ENCODE measurements at places on chromosomes 12 and 14.
A peak's percentile ranks its signal among the peaks of the same experiment; 100 is the strongest.

DNA sequence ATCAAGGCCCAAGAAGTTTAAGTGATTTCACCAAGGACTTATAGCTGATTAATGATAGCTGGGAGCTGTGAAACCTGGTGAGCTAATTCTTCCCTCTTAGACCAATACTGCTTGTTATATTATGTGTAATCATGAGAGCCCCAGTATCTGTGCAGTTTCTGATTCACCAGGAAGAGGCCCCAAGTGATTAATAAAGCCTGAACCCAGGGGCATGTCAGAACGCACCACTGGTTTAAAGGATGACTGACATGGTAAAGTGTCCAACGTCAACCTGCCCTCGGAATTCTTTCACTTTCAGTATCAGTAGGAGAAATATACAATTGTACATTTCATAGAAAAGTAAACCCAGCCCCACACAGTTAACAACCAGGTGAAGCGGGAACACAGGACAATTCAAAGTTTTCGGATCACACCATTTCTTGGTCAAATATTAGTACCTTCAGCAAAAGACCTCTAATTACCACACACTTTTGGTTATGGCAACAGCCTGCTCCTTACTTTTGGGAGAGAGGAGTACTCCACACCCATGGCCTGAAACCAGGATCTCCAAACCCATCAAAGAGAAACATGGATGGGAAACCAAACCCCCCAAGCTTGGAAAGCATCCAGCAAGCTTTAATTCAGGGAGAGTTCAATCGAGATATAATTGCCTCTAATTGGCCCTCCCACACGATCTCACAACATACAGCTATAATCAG lies 28.5 kb downstream of the TMCC3 start:
- DNase-seq = peak; percentile 23

DNA sequence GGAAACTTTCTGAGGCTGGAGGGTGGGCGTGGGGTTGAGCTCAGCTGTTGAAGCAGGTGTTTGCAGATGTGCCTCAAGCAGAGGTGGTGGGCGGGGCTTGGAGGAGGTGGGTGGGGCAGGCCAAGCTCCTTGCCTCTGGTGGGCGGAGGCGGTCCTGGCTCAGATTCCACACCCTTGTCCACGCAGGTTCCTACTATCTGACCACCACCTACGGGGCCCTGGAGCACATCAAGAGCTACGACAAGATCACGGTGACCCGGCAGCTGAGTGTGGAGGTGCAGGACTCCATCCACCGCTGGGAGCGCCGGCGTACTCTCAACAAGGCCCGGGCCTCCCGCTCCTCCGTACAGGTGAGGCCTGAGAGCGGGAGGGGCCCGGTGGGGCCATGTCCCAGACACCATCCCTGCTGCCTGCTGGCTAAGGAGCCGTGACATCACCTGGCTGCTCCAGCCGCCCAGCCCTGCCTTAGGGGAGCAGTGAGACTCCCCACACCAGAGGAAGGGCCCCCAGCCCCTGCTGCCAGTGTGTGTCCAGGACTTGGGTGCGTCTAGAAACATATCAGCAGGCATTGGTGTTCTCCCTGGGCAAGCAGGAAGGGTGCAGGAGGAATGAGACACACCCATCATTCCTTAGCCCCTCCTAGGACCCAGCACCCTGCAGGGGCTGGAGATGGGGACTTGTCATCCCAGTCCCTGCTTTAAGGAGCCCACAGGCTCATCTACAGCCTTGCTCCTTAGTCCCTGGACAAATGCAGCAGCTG lies 63.4 kb downstream of the LGMN start:
- no peak for DNase-seq

GRCh38 chr12:111881716-111882115 lies 39.7 kb downstream of the MAPKAPK5 start:
- no peak for DNase-seq

- DNase-seq = no peak
These were observed 371.2 kb downstream of the BCL11B start for GRCh38 chr14:98900798-98901197.

DNA sequence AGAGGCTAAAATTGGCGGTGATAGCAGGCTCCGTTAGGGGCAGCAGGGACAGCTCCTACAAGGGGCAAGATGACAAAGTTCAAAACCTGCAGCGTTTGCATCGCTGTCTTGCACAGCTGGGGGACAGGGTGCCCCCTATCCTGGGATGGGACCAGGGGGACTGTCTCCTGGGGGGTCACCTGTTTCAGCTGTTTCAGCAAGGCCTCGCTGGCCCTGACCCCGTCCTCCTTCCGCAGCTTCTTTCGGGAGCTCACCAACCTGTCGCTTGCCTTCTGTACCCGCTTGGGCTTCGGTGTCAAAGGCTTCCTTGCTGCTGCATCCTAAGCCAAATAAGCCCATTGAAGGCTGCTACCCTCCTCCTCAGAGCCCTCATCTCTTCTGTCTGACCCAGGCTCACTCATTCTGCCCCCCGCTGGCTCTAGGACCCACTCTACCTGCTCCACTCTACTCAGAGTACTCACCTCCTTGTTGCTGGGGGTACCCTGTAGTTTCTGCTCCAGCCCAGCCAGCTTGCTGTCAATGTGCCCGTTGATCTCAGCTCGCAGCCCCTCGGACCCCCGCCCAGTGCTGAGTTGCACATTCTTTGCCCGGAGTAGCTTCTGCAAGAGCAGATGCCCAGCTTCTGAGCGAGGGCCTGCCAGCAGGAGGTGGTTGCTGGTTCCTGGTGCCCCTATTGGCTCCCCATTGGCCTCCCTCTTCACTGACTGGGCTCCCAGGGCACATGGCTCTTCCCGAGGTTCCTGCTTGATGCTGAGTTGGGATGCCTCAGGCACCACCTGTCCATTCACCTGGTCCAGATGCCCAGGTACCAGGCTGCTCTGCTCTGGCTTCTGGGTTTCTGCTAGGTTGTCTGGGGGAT lies 12.4 kb upstream of the PRKAG1 start:
- DNase-seq = no peak

GRCh38 chr14:48963231-48963790 lies 622.9 kb downstream of the RPS29 start:
- DNase-seq = no peak

- DNase-seq = no peak
These were observed 17.7 kb downstream of the FAM222A start for GRCh38 chr12:109731231-109731731.

GRCh38 chr12:43361031-43361710 lies 190.8 kb downstream of the ADAMTS20 start:
- no peak for DNase-seq

DNA sequence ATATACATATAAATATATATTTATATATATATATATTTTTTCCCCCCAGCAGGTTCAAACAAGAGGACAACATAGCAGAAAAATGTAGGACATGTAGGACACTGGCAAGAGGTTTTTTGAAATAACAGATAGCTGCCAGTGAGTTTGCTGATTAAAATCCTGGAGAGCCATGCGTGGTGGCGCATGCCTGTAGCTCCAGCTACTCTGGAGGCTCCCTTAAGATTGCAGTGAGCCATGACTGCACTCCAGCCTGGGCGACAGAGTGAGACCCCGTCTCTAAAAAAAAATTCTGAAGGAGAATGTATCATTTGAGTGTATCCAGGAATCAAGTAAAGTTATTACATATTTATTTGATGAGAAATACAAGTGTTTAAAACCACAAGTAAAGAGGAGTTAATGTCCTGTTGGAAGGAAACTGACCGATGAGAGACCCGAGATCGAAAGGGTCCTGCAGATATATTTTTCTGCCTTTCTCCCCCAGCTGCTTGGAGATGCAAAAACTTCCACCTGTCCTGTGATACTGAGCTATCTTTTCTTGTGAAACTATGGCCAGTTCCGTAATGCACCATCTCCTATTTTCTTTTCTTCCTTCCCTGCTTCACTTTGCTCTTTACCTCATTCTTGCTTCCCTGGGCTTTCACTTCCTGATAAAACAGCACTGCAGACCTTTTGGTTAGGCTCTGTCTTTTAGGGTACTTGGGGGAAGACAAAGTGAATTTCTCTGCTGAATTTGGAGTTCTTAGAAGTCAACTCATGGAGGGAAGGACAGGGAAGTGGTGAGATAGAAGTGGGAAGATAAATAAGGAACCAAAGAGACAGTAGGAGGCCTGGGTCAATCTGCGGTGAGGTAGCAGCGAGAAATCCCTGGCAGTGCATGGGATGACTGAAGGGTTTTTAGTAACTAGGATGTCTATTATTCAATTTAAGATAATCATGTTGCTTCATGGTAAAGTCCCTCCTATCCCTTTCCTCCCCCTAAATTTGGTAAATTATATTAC lies 41.2 kb upstream of the SLC2A13 start:
- no peak for DNase-seq

- peak; percentile 58 for DNase-seq
These were observed 157.3 kb upstream of the PLXNC1 start for GRCh38 chr12:93990832-93991803.

DNA sequence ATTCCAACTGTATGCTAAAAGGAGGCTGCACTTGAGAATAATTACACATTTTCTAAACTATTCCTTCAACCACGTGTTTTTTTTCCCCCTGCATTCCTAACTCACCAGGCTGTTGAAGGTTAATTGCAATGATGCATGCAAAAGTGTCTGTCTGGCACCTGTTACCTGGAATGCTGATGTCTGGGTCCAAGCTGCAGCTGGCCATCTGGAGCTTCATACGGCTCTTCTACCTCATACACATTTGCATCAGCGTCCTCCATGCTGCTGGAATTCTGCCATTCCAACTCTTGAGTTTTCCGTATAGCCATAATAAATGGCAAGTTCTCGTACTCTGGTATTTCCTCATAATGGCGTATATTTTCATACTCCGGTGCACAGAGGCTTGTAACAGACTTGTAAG lies 8.6 kb downstream of the FGD6 start:
- no peak for DNase-seq

DNA sequence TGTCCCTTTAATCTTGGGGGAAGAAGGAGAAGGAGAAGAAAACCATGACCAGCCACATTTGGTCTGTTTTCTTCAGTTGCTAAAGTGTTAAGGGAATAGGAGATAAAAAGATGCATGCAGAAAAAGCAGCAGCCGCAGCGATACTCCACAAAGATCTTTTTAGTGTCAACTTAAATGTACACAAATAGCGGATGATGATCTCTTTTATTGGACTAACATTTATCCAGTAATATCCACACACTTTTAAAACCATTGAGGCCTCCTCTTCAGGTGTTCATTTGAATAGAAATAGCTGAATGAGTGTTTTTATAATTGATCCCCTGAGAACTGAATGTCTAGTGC lies 83.5 kb downstream of the PAPOLA start:
- no peak for DNase-seq

- no peak for DNase-seq
These were observed 306.7 kb downstream of the NUAK1 start for GRCh38 chr12:105832021-105832420.

DNA sequence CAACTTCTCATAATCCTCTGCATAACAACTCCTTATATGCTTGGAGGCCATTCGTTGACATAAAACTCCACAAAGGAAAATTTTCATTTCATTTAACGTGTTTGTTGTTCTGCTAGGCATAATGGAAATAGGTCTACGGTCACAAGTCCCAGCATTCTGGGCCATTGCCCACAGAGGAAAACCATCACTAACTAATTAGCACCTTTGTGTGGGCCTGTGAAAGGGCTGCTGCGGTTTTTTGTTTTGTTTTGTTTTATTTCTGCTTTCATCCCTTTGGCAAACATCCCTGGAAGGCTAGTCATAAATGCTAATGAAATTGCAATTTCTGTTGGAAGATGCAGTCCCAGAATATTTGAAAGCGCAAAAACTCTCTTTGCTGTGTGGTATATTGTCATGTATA lies 180.3 kb downstream of the RMST start:
- no peak for DNase-seq

- DNase-seq = no peak
These were observed 31.1 kb downstream of the GPHN start for GRCh38 chr14:66539034-66539433.

GRCh38 chr14:38593476-38593875 lies 337.6 kb upstream of the CLEC14A start:
- DNase-seq = no peak

- DNase-seq = no peak
These were observed 217.4 kb upstream of the RTL1 start for GRCh38 chr14:101120641-101121507.

GRCh38 chr12:18601962-18602361 lies 135.8 kb downstream of the PLCZ1 start:
- no peak for DNase-seq

DNA sequence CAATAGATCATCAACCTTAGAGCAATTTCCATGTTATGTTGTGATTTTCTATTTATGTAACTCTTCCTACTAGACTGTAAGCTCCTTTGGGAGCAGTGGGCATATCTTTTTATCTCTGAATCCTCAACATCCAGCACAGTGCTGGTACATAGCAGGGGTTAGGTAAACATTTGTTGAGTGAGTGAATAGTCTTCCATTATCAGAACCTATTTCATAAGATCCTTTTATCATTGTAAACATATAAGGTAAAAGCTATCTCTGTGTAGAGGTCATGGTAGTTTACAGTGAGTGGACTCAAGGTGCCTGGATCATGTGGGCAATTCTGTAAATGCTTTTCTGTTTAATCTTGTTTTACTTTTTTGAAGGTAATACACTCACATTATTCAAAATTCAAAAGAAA lies 15.1 kb downstream of the FKBP11 start:
- no peak for DNase-seq

DNA sequence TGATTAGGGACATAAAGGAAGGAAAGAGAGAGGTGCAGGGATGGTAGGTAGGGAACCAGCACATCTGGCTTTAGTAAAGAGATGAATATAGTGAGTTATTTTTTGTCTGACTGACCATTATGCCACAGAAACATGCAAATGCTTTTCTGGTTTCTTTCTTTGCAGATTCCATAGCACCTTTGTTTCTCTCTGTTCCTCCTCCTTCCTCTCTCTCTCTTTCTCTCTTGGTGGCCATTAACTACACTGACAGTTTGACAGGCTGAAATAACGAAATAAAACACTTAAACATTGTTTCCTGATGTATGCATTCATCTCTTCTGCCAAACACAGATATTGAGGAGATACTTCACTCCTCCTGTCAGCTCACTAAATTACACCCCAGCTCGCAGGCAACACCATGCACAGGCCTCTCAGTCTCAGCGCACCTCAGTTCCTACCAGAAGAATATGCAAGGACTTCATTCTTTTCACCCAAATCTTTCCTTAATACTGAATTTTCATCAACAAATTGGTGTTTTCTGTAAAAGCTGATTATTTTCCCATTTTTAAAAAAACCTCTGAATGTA lies 406.9 kb upstream of the SOX5 start:
- DNase-seq = no peak

DNA sequence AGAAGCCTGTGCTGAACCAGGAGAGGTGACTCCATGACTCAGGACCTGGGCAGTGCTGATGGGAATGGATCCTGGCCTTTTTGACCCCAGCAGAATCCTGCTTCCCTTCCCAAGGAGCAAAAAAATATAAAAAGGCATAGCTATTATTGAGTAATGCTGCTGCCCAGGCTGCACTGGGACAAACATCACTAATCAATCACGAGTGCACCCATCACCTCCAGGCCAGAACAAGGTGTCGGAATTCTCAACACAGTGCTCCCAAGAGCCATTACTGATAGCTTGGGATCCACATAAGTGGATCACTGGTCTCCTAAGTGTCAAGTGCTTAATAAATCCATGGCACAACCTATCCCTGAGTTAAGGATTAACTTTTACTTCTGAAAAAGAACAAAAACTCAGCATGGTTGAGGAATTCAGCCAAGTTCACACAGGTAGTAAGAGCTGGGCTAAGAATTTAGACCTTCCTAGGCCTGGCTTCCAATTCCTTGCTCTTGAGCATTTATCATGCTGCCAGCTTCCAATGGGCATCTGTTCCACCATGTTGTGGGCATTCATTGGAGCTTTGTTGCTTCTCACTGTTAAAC lies 31.9 kb downstream of the IRF2BPL start:
- DNase-seq = no peak

- peak; percentile 83 for DNase-seq
These were observed at the start of gene TXNRD1 for GRCh38 chr12:104215638-104216297. Gene TXNRD1 (plus strand): TSS chr12:104215779. CDS start chr12:104215803, 24 bp downstream.
